ENCODE measurements at places on chromosomes 5 and 9.

DNA sequence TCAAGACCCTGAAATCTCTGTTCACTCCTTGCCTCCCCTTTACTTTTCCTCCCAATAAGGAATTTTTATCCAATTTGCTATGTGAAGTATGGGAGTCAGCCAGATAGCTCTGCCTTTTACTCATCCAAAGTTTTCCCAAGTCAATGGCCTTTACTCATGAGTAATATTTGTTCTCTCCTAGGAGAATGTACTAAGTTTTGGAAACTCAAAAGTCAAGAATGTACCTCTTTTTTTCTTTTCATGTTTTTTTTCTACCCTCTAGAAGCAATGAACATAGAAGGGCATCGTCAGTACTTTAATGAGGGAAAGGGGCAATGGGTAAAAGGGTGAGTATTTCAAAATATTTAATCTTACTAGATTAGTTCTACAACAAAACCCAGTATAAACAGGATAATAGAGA lies 140.2 kb upstream of the SGCD start:
- DNase-seq, result no peak

GRCh38 chr9:112494153-112494552 lies 7.5 kb downstream of the KIAA1958 start:
- no peak for DNase-seq

- DNase-seq, result no peak
These were observed 235.8 kb downstream of the ROR2 start for GRCh38 chr9:91714020-91714806.

DNA sequence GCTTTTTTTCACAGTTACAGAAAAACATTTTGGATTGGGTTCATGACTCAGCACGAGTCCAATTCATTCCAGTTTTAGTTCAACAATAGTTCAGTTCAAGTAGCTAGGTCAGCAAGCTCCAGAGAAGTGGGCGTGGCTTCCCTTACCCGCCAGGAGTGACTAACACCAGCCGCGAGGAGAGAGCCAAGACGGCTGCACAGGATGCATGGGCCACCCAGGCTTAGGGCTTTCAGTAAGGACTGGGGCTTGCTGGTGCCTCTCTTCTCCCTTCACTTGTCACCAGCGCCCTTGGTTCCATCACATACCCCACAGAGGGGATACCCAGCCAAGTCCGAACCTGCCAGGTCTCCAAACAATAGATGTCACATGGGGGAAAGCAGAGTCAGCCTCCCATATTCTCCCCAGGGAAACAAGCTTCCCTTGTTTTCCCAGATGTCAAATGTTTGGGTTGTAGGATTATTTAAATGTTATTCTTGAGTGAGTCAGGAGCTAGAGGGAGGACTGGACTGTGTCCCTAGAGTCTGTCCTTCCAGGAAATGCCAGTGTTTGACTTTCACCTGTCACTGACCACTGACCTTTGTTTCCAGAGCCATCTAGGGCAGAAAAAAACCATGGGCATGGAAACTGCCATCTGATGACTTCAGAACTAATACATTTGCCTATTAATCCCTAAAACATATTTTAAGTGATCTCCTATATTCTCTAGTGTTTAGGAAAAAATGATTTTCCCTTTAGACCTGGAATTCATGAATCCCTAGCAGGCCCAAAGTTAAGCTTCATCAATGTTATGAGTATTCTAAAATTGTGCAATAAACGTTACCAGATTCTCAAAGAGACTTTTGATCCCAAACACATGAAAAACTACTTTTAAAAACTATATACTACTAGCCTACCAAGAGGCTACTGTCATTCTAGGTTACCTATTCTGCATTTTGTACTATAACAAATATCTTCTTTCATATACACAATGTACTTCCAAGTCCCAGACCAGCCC lies 51.9 kb downstream of the NIPAL4 start:
- DNase-seq, result peak; percentile 43

- no peak for DNase-seq
These were observed 3.0 kb upstream of the UBE2R2 start for GRCh38 chr9:33813712-33814641.

Data from stimulated activated CD4-positive, alpha-beta T cell treated with anti-CD3 and anti-CD28 coated beads, TNF-alpha, amount 100 ng/mL, for 48 hours (primary cell).